Kidney (tissue), 22 donors: ENCODE measurements at places on chromosomes 6 and 20.

- DNase-seq: peak; percentile 68
Observed at GRCh38 chr6:35017411-35018181, 123.5 kb downstream of the TCP11 start.

DNA sequence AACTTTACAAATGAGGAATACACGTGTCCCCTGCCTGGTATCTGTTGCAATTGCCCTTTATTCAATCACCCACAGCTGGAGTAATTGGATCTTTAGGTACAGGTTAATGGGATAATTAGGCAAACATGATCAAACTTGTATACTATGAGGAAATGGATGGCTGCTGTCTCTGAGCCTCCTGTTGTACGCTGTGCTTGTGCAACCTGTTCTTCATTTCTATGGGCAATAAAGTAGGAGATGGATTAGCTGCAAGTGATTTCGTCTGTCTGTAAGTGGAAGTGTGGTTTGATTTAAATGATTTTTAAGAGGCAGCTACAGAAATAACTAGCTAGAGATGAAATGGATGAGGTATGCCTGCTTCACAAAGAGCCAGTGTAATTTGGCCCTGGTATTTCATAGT lies 474.1 kb downstream of the RNF144B start:
- DNase-seq: peak; percentile 0

- peak; percentile 21 for DNase-seq
Observed at GRCh38 chr6:92495242-92495641, 924.1 kb downstream of the EPHA7 start.

DNA sequence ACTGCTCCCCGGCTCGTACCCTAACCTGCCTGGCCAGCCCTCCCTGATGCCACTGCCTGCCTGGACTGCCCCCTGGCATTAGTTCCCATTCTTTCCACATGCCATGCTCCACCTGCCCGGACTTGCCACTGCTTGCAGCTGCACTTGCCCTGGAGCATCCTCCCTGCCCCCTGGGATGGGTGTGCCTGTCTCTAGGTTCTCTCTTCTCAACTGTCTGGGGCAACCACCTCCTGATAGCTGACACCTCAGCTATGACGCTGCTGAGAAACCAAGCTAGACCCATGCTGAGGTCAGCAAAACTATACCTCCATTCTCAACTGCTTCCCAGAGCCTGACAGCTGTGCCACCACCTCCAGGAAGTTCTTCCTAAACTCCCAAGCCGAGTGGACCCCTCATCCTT lies 72.1 kb downstream of the PERP start:
- no peak for DNase-seq

GRCh38 chr20:6588296-6588695 lies 179.2 kb upstream of the BMP2 start:
- DNase-seq: no peak

DNA sequence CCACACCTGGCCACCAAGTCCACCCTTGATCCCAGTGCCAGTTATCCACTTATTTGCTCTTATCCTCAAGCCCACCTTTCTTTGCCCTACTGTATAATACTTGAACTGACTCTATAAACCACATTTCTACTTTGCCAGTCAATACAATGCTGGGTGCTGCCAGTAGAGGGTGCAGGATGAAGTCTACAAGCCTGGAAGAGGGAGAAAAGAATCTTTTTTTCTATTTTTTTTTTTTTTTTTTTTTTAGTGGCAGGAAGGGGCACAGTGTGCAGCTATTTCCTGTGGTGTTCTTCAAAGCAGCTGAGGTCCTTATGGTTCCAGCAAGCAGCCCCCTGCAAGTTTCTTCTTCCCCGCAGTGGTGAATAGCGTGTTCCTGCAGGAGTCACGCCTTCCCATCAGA lies 22.2 kb upstream of the GABRR1 start:
- DNase-seq: no peak

DNA sequence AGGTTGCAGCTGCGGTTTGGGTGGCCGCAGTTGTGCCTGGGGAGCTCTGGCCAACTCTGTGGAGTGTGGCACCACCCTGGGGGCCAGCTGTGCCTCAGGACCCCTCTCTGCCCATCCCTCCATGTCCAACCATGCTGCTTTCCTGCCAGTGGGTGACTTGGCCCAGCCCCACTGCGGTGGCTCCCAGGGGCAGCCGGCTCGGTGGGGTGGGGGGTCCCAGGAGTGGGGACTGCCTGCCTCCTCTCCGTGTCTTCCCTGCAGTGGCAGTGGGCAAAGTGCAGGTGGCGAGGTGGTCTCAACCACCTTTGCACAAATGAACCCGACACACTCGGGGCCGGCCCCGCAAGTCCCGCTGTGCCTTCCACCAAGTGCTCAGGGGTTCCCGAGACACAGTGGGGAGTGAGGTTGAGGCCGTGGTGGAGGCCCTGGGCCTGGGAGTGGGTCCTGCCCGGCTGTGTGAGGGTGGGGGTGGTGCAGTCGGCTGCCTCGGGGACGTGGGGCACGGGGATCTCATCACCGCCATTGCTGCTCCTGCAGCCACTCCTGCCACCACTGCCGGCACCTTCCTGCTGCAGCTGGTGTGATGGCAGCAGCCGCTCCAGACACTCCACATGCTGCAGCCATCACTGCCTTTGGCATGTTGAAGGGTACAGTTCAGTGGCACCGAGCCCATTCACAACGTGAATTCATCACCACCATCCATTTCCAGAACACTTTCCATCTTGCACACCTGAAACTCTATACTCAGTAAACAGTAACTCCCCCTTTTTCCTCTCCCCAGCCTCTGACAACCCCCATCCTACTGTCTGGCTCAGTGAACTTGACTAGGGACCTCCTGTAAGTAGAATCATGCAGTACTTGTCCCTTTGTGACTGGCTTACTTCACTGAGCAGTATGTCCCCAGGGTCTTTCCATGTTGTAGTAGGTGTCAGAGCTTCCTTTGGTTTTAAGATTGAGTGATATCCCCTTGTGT lies 10.7 kb upstream of the SLCO4A1 start:
- peak; percentile 64 for DNase-seq

DNA sequence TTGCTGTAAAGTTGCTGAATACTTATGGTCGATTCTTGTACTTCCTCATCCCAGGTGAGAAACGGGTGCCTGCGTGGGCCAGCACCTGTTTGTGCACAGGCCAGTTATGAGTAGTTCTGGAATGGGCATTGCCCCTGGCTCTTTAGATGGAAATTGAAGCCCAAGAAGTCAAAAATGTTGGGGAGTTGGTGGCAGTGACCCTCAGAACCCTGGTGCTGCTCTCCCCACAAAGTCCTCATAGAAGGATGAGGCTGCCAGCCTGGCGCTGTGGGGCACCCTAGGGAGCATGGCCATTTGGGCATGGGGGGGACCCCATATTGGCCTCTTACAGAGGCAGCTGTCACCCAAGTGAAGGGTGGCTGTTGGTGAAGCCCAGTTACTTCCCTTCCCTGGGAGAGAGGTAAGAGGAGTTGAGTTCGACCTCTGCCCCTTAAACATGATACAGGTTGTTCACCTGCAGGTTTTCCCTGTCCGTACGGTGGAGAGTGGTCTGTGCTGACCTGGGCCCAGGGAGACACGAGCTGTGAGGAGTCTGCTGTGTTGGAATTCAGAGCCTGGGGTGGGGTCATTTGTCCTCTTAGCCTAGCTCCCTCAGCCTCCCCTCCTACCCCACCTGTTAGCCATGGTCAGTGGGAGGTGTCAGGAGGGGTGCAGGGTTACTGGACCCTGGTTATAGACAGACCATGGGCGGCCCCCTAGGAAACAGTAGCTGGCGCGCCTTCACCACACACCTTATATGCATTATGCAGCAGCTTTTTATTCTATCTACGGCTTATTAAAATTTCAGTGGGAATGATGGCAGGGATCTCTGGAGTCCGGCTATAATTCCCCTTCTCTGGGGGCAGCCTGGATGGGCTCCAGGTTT lies 4.9 kb downstream of the HMGA1 start:
- DNase-seq: no peak

DNA sequence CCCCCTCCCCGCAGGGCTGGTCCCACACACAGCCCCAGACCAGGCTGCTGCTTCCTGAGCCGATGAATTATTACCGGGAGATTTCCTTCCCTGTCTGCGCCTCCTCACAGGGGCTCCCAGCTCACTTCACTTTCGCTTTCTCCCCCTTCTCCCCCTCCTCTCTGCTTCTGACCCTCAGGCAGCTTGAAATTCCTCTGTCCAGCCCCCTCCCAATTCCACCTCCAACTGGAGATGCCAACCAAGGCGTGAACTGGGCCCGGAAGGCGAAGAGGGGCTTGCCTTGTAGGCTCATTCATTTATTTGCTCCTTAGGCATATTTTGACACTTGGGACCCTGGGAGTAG lies 1.7 kb upstream of the TCF15 start:
- peak; percentile 86 for DNase-seq

- no peak for DNase-seq
Observed at GRCh38 chr20:62956387-62957135, 4.1 kb downstream of the SLC17A9 start.

GRCh38 chr6:111499269-111499793 lies 16.3 kb upstream of the REV3L start:
- no peak for DNase-seq

GRCh38 chr6:21404577-21404976 lies 189.0 kb upstream of the SOX4 start:
- no peak for DNase-seq

DNA sequence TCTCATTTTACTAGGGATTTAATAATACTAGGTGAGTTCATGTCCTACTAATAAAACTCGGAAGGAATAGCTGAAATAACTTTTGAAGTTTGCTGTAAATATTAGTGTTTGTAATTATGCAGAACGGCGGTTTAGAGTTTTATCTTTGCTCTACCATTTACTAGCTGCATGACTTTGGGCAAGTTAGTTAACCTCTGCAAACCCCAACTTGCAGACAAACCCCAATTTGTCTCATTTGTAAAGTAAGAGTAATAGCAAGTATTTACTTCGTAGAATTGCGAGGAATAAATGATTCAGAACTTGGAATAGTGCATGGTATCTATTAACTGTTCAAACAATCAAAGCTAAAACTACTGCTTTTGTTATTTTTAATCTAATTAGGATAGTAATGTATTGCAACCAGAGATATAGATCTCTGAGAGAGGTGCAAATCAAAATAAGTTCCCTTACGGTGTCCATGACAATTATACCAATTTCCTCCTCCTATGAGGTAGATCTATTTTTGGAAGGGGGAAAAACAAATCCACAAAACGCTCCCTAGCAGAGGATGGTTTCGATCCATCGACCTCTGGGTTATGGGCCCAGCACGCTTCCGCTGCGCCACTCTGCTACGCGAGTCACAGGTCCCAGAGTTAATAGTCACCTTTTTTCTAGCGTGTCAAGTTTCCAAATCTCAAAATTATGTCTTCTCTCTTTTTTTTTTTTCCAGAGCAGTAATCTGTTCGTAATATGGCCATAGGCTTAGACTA lies 35.1 kb upstream of the BTN3A2 start:
- DNase-seq: peak; percentile 63

- DNase-seq: no peak
Observed at GRCh38 chr6:28897369-28897745, 26.4 kb downstream of the TRIM27 start.

DNA sequence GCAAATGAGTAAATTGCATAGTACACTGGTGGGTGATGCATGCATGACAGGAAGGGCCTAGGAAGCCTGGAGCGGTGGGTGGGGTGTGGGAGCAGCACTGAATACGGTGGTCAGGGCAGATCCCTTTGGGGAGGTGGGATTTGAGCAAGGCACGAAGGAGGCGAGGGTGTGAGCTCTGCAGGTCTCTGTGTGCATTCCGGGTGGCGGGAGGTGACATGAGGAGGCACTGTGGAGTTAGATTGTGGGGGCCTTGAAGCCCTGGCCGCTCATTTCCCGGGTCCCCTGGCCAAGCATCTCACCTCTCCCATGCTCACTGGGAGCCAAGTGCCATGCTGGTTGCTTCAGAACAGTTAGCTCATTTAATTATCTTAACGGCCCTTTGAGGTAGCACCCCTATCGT lies 6.2 kb upstream of the SPDEF start:
- no peak for DNase-seq

GRCh38 chr20:34369265-34369664 lies 6.2 kb downstream of the ITCH start:
- no peak for DNase-seq

- no peak for DNase-seq
Observed at GRCh38 chr6:21947731-21948386, 349.0 kb downstream of the PRL start.

- no peak for DNase-seq
Observed at GRCh38 chr6:113011801-113012200, 664.7 kb downstream of the RFPL4B start.

DNA sequence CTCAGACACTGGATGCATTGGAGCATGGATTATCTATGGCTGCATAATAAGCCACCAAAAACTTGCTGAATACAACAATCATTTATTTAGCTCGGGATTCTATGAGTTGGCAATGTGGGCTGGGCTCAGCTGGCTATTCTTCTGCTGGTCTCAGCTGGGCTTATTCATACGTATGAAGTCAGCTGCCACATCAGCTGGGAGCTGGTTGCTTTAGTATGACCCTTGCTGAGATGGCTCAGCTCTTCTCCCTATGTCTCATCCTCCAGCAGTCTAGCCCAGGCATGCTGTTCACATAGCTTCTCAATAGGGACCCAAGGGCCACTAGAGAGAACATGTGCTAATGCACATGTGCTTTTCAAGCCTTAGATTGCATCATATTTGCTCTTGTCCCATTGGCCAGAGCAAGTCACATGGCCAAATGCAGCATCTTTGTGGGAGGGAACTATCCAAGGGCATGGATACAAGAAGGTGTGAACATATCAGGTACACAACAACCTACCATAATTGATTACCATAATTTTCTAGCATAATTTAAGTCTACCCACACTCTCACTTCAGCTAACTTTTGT lies 444.6 kb downstream of the KIF16B start:
- DNase-seq: no peak

DNA sequence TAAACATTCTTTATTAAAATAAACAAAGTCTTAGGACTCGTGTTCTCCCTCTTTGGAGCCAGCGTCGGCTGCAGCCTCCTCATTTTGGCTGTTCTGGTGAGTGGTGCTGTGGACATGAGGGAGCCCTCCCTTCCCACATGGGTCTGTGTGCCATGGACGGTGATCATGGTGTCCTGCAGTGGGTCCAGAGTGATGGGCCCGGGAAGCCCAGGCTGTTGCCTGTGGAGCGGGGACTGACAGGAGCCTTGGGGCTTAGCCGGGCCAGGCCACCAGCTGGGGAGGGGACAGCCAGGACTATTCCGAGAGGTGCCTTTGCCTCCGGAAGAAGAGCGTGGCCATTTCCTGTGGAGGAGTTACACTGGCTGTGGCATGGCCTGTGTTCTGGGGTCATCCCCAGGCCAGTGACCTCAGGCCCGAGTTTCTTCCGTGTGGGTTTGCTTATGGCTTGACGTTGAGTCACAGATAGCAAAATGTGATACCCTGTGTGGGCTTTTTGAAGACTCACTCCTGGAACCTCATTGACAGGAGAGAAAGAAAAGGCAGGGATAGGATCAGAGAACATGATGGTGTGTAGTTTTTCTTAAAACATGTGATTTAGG lies 153.4 kb downstream of the DTNBP1 start:
- peak; percentile 61 for DNase-seq
